T1000 (cell line): ENCODE measurements at places on chromosomes 3 and 15.

DNA sequence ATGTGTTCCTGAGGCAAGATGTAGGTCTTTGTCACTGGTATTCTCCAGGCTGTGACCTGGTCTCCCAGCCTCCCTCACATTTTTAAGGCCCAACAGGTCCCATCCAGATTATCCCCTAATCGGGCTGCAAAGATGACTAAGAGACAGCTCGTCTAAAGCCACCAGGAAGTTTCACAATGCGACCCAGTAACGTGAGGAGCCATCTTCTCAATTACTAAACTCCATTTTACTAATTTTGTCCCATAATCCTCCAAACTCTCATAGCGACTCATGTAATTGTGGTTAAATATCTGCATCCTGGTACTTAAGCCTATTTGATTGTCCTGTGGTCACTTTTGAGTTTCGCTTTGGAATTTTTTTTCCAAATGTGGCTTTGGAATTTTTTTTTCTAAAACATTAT is 8.7 kb upstream of the PLA2G4F start:
- DNase-seq: no peak

GRCh38 chr3:14725564-14726440 is 50.9 kb downstream of the C3orf20 start:
- no peak for DNase-seq

- no peak for DNase-seq
These were observed 62.0 kb downstream of the AP4E1 start for GRCh38 chr15:50970524-50970923.

DNA sequence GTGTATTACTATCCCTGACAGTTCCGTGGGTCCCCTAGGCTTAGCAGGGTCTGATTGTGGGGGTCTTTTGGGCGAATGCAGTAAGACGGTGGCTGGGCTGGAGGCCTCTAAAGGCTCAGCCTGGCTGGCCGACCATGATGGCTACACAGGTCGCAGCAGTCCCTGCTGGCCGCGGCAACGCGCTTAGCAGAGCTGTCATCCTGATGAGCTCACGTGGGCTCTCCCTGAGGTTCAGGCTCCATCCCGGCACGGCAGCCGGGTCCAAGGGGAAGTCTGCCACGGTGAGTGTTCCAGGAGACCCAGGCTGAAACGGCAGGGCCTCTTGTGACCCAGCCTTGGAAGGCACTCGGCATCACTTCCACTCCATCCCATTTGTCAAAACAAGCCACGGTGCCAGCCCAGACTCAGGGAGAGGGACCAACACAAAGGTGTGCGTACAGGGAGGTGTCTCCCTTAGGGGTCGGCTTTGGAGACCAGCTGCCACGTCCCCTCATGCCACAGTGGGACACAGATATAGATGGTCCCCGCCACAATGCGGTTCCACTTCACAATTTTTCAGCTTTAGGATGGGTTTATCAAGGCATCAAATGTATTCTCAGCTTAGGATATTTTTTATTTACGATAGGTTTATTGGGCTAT is 101.8 kb downstream of the XXYLT1 start:
- DNase-seq: no peak

- DNase-seq: no peak
These were observed 31.1 kb upstream of the CCDC174 start for GRCh38 chr3:14620512-14620911.

- DNase-seq: no peak
These were observed 454.0 kb upstream of the ARHGEF26 start for GRCh38 chr3:153666991-153667740.

DNA sequence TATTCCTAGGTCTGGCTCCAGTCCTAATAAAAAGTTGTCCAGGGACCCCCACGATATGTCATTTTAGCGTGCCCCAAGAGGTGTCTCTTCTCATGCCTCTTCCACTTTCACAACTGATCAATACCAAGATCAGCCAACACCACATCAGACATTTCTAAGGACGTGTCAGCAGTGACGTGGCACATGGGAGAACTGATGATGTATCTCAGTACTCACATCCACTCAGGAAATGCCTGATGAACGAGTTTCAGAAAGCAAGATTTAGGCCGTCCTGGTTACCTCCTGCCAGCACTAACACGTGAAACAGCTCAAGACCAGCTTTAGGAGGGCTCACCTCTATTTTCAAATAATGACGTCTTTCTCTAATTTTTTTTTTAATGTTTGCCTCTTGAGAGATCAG is 19.6 kb downstream of the VGLL4 start:
- no peak for DNase-seq

- DNase-seq: no peak
These were observed 8.6 kb downstream of the OR5H2 start for GRCh38 chr3:98290916-98291315.

- DNase-seq: no peak
These were observed 6.8 kb downstream of the RBM5 start for GRCh38 chr3:50095352-50095998.
